ENCODE measurements at places on chromosomes 5 and 9.

GRCh38 chr5:178361657-178362445, 129.2 kb upstream of the PHYKPL start:
- DNase-seq: no peak

GRCh38 chr5:140806834-140807775, at the start of gene PCDHA4:
Gene PCDHA4, plus strand, starts transcription at chr5:140807068.
- DNase-seq: no peak

- no peak for DNase-seq
These were observed 33.0 kb downstream of the SSBP2 start for GRCh38 chr5:81717860-81718259.

GRCh38 chr9:136784997-136785361, 6.2 kb upstream of the TMEM141 start:
- DNase-seq: no peak

- no peak for DNase-seq
These were observed 3.9 kb downstream of the SLC4A9 start for GRCh38 chr5:140363631-140364471.

All from GM19239 (cell line).